ENCODE measurements at places on chromosomes 4 and X.

DNA sequence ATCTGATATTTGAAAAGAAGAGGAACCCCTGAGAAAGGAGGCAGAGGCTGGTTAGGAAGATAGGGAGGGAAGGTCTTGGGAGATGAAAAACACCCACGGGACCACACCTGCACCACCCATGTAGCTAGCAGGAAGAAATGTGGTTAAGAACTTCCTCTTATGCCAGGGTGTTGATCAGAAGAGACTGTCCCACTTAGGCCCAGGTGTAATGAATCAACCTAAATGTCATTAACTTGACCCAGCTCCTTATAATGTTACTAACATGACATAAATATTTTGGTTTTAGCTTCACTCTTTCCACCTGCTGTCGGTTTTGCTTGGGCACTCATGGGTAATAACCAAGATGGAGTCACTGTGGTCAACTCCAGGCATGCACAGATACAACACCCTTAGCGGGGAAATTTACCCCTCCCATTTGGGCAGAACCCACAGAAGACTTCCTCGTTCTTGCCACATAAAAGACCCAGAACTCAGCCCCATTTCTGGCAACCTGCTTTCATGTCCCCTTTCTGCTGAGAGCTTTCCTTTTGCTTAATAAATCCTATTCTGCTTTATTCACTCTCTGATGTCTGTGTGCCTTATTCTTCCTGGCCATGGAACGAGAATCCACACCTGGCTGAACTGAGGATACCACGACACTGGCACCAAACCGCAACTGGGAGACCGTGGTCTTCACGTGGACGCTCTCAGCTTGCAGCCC lies 46.8 kb downstream of the ZNF141 start:
- DNase-seq: no peak

- DNase-seq: peak; percentile 18
Measured at GRCh38 chr4:140018931-140019618, 134.9 kb downstream of the MAML3 start.

DNA sequence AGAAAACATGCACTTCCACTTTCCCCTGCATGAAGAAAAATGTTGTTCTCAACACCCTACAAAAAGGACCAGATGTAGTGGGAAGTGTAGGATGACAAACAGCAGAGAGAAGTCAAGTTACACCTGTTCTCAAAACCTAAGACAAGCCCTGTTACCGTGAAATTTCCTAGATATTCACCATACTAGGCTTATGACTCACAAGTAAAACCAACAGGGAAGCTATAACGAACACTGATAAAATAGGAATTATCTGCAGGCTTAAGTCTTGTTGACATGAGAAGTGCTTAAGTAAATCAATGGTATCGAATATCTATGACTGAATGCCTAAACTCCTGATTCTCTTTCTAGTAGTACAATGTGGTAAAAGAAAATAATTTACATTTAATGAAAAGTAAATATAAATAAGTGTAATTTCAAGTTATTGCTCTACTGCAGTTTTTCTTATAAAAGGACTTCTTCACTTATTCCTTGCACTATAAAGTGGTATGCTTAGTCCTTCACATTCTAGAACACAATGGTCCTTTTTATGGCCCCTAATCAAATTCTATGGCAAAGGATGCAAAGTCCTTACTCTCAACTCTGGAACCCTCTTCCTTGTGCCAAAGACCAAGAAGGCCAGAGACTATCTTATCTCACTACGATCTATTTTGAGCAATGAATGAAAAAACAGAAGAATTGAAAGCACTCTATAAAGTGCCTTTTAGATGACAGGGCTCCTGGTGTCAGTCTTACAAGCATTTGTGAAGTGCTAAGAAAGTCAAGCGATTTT lies 19.6 kb downstream of the AP1S2 start:
- DNase-seq: no peak

DNA sequence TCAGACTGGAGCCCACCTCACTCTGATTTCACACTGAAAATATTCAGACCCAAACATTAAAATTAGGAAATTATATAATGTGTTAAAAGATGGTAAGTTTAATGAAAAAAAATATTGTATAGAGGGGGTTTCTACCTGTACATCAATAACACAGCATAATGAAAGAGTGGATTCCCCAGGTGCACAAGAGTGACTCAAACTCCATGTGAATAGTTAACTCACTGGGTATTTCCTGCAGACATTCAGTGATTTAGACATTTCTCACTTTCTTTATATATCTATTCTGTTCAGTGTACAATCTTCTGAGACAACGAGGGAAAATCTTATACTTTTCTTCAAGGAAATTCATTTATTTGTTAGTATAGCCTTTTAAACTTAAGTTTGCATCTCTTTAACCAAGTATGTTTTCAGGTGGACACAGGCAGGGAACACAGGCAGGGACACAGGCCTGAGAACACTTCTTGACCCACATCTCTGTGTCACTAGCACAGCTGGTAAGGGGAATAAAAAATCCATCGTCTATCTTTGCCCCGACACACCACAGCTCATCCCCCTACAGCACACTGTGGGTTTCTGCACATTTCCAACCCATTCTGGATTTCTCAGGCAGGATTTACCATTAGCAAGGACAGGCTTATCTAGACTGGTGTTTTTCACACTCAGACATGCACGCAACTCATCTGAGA lies 525.5 kb upstream of the BOD1L1 start:
- no peak for DNase-seq

GRCh38 chr4:149095811-149096210 lies 653.6 kb upstream of the NR3C2 start:
- peak; percentile 88 for DNase-seq

Data from muscle of leg (tissue), 16 donors.